Epithelial cell of umbilical artery (primary cell): ENCODE measurements at places on chromosomes 16 and 17. TPM values are rescaled to one million over a fixed set of nuclear protein-coding genes. Genes with fewer than 3 reads are reported as not detected.

Gene SYT17
- 0.91 and 4.2 TPM in 2 replicates for total RNA-seq

Gene NOTUM
- not detected in 2 replicates for total RNA-seq

Gene SLC16A3
- total RNA-seq = 120 and 156 TPM in 2 replicates

Gene IGF2BP1
- 9.4 and 10.0 TPM in 2 replicates for total RNA-seq

Gene NEUROD2
- total RNA-seq = not detected in 2 replicates

Gene KRT31
- not detected in 2 replicates for total RNA-seq

Gene SP2
- 0.30 and 1.9 TPM in 2 replicates for total RNA-seq

Gene KRT33B
- total RNA-seq = not detected in 2 replicates

Gene HNF1B
- not detected in 2 replicates for total RNA-seq

Gene THOC6
- total RNA-seq = 25.3 and 36.8 TPM in 2 replicates

Gene PPY
- total RNA-seq = not detected in 2 replicates

Gene TTC19
- total RNA-seq = 55.8 and 56.5 TPM in 2 replicates

Gene EFCAB13
- 6.5 and 6.7 TPM in 2 replicates for total RNA-seq

Gene P3H4
- total RNA-seq = 56.1 and 100 TPM in 2 replicates

Gene CFAP97D1
- total RNA-seq = not detected in 2 replicates

Gene RHBDL1
- 0.30 and 0.65 TPM in 2 replicates for total RNA-seq

Gene KRT39
- not detected in 2 replicates for total RNA-seq

Gene TSPAN10
- total RNA-seq = 0.32 and 0.46 TPM in 2 replicates

Gene PABPN1L
- not detected in 2 replicates for total RNA-seq

Gene ABCC6
- total RNA-seq = under 0.01 and 1.4 TPM in 2 replicates

Gene MYH11
- under 0.01 and 0.15 TPM in 2 replicates for total RNA-seq

Gene NLRC3
- total RNA-seq = 2.9 and 10.4 TPM in 2 replicates

Gene MEIOC
- total RNA-seq = under 0.01 TPM in 1 of 2 replicates, not detected in the other

Gene TXNDC17
- total RNA-seq = 138 and 237 TPM in 2 replicates

Gene INCA1
- total RNA-seq = not detected in 2 replicates

Gene ARHGAP23
- total RNA-seq = 13.6 and 32.4 TPM in 2 replicates

Gene SARM1
- 2.6 and 5.5 TPM in 2 replicates for total RNA-seq

Gene OMG
- under 0.01 TPM in 1 of 2 replicates, not detected in the other for total RNA-seq

Gene RNF112
- total RNA-seq = not detected in 2 replicates

Gene SLC13A5
- total RNA-seq = not detected in 2 replicates

Gene CCL2
- total RNA-seq = 47.4 and 405 TPM in 2 replicates

Gene SERPINF2
- total RNA-seq = not detected in 2 replicates

Gene GLIS2
- 0.91 and 1.3 TPM in 2 replicates for total RNA-seq

Gene IRX5
- under 0.01 TPM in 1 of 2 replicates, not detected in the other for total RNA-seq

Gene ADGRG3
- not detected in 2 replicates for total RNA-seq

Gene CLEC18A
- total RNA-seq = 0.61 TPM in 1 of 2 replicates, not detected in the other

Gene P2RX1
- total RNA-seq = not detected in 2 replicates

Gene KCNJ2
- total RNA-seq = 17.5 and 21.4 TPM in 2 replicates

Gene PDILT
- not detected in 2 replicates for total RNA-seq

Gene DNAI2
- total RNA-seq = not detected in 2 replicates

Gene ZNF263
- 45.5 and 54.9 TPM in 2 replicates for total RNA-seq

Gene CACNA1H
- total RNA-seq = under 0.01 and 0.15 TPM in 2 replicates

Gene PIPOX
- total RNA-seq = 2.6 and 3.5 TPM in 2 replicates

Gene ZNF597
- 1.9 and 2.6 TPM in 2 replicates for total RNA-seq

Gene C17orf78
- total RNA-seq = not detected in 2 replicates

Gene SEZ6L2
- total RNA-seq = 1.2 and 3.9 TPM in 2 replicates

Gene LRRC46
- under 0.01 and 0.15 TPM in 2 replicates for total RNA-seq

Gene PRSS22
- not detected in 2 replicates for total RNA-seq

Gene ADCY7
- 22.1 and 35.3 TPM in 2 replicates for total RNA-seq
